ENCODE measurements at places on chromosomes 3 and 15.

DNA sequence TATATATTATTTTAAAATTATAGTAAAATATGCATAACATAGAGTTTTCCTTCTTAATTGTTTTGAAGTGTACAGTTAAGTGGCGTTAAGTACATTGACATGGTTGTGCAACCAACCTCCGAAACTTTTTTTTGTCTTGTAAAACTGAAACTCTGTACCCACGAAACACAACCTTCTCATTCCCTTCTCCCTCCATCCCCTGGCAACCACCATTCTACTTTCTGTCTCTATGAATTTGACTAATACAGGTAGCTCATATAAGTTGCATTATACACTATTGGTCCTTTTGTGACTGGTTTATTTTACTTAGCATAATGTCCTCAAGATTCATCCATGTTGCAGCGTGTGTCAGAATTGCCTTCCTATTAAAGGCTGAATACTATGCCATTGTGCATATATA lies 179.4 kb downstream of the SATB1 start:
- no peak for DNase-seq

DNA sequence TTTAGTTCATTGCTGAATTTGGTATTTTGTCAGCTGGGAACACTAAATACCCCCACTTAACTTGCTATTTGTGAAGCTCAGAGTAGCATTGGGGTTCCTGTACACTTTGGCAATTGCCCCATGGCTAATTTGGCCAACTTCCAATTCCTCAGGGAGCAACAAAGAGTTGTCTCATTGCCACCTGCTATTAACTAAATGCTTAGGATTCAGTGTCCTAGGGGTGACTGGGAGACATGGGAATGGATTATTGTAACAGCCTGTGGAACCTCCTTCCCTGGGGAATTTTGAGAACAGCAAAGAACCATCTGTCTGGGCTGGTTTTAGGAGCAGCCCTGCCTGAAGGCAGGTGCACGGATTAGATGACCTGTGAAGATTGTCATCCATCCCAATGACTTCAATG lies 437.4 kb upstream of the TPRG1 start:
- no peak for DNase-seq

GRCh38 chr15:31004220-31004733 lies 12.8 kb upstream of the MTMR10 start:
- no peak for DNase-seq

GRCh38 chr3:181329024-181329423 lies 339.5 kb upstream of the DNAJC19 start:
- DNase-seq: no peak

DNA sequence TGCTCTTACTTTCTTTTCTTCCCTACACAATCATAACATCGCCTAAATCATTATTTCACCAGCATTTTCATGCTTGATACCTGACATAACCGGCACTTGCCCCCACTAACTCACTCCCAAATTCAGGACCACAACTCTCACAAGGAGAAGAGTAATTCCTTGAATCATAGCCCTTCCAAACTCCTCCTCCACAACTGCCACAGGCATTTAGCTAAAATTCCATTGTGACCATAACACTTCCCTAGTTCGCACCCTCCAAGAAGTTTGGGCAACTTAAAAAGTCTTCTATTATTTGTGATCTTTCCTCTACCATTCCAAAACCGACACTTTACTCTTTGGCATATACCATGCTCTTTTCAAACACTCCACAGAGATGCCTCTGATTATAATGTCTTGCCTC lies 59.4 kb upstream of the XRN1 start:
- no peak for DNase-seq

DNA sequence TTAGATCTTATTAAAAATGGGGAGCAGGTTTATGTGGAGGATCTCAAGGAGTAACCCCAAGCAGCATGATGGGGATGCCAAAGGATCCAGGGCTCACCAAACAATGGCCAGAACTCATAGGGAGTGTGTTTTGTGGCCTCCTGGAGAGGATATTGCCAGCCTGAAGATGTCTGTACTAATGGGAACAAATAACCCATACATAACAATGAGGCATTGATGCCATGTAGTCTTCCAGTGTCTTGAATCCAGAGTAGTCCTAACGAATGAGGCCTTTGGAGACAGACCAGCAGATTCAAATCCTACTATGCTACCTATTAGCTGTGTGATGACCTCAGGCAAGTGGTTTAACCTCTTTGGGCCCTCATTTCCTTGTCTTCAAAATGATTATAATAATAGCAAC lies 45.0 kb upstream of the CMSS1 start:
- no peak for DNase-seq
